DMS53 (cell line): ENCODE measurements at places on chromosomes 2 and 18.

DNA sequence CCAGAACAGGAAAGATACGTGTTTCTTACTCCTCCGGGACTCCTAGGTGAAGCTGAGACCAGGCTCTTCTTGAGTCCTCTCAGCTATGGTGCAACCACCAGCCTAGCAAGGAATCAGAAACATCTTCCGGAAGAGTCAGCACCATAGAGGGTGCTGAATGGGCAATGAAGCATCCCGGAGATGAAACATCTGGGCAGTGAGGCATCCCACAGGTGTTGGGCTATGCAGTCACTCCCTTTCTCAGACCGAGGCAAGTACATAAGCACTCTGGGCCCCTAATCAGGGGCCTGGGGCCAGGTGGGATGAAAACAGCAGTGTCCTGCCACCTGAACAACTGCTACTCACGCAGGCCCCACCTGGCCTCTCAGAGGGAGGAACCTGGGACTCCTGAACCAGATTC lies 1.4 kb upstream of the CAPN10 start:
- DNase-seq, result no peak

GRCh38 chr2:43199492-43200488 lies 26.6 kb downstream of the ZFP36L2 start:
- DNase-seq, result peak; percentile 81

GRCh38 chr2:21361957-21362486 lies 238.3 kb downstream of the TDRD15 start:
- DNase-seq, result peak; percentile 14

GRCh38 chr2:166516712-166517303 lies 22.8 kb upstream of the SCN7A start:
- peak; percentile 77 for DNase-seq

DNA sequence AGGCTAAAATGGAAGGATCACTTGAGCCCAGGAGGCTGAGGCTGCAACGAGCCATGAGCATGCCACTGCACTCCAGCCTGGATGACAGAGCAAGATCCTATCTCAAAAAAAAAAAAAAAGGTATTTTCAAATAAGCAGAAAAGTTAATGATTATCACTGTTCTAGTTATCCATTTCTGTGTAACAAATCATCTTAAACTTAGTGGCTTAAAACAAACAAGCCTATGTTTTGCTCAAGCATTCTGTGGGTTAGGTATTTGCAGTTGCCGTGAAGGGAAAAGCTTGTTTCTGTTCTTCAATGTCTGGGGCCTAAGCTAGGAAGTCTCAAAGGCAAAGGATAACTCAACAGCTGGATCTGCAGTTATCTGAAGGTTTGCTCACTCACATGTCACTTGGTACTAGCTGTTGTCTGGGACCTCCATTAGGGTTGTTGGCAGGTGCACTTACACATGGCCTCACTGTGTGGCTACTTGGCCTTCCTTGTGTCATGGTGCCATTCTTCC lies 14.1 kb downstream of the MFF start:
- peak; percentile 24 for DNase-seq

DNA sequence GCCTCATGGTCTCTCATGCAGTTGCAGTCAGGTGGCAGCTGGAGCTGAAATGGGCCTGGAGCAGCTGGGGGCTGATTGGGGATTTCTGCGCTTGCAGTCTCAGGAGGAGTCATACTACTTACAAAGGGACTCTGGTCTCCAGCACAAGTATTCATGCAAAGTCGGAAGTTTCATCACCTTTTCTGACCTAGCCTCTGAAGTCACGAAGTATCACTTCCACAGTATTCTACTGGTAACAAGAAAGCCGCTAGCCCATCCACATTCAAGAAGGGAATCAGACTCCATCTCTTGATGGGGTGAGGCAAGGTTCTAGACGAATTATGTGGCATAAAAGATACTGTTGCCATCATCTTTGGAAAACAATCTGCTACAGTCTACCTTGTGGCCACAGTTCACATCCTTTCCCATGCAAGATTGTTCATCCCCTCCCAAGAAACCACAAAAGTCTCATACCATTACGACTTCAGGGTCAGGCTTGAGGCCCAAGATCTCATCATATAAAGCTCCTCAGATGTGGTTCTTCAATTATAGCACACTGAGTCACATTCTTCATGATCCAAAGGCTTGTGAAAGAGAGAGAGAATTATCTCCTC lies 95.3 kb downstream of the SMC6 start:
- DNase-seq, result no peak

DNA sequence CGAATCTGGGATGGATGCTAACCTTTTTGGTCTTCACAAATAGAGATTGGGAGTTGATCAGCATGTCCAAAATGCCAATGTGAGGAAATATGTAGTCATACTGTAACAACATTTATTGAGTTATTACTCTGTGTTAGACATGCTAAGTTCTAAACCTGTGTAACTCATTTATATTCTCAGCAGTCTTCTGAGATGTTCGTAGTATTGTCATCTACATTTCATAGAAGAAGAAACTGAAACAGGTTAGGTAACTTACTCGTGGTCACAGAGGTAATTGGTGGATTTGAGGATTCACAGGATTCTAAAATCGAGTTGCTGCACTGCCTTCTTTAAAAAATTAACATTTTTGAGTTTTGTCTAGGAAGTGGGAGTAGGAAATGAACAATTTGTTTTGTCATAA lies 162.1 kb downstream of the UBE2E3 start:
- DNase-seq, result no peak

GRCh38 chr18:33576999-33577646 lies 896 bp upstream of the ASXL3 start:
- DNase-seq, result peak; percentile 56

- no peak for DNase-seq
Measured at GRCh38 chr2:144390424-144391020, 129.4 kb downstream of the ZEB2 start.

GRCh38 chr18:48137374-48138081 lies 207.1 kb upstream of the SMAD2 start:
- peak; percentile 55 for DNase-seq

GRCh38 chr2:111896024-111896423 lies 2.4 kb upstream of the MERTK start:
- no peak for DNase-seq

- DNase-seq, result no peak
Measured at GRCh38 chr2:111250448-111251030, 129.8 kb downstream of the BCL2L11 start.

GRCh38 chr18:58091099-58091611 lies 47.1 kb downstream of the NEDD4L start:
- peak; percentile 94 for DNase-seq

DNA sequence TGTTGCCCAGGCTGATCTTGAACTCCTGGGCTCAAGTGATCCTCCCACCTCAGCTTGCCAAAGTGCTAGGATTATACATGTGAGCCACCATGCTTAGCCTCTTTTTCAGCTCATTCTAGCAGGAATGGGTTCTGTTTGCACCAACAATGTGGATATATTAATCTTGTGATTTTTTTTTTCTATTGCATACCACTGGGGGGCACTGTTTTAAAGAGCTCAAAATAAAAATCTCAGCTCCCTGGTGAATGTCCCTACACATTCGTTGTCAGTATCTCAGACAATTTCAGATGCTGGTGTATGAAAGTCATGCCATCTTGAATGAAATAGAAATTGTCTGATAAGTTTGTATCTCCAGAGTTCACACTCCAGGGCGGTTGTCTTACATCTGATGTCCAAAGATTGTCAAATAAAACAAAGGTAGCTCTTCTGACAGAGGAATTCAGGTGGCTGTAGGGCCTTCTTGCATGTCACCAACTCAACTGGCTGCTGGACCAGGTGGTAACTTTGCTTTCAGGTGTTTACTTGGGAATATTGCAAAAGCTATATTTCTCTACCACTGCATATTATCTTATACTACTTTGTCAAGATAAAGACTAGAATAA lies 3.1 kb upstream of the MATN3 start:
- DNase-seq, result peak; percentile 67
